ENCODE measurements at places on chromosomes 2 and 18. TPM values are rescaled to one million over a fixed set of nuclear protein-coding genes. Genes with fewer than 3 reads are reported as not detected.
A peak's percentile ranks its signal among the peaks of the same experiment; 100 is the strongest.

GRCh38 chr2:231123362-231123898 is 1.4 kb downstream of the HTR2B start:
- no peak for DNase-seq
- no peaks in the 10 kb centered on the region for H3K27me3 ChIP-seq
- no peak overlapping the region for H3K27ac ChIP-seq
- peaks cover 33% of the 10 kb centered on the region for H3K4me1 ChIP-seq
- H3K36me3 ChIP-seq: no peaks in the 10 kb centered on the region
- H3K4me3 ChIP-seq: peak overlapping the region; percentile 39

DNA sequence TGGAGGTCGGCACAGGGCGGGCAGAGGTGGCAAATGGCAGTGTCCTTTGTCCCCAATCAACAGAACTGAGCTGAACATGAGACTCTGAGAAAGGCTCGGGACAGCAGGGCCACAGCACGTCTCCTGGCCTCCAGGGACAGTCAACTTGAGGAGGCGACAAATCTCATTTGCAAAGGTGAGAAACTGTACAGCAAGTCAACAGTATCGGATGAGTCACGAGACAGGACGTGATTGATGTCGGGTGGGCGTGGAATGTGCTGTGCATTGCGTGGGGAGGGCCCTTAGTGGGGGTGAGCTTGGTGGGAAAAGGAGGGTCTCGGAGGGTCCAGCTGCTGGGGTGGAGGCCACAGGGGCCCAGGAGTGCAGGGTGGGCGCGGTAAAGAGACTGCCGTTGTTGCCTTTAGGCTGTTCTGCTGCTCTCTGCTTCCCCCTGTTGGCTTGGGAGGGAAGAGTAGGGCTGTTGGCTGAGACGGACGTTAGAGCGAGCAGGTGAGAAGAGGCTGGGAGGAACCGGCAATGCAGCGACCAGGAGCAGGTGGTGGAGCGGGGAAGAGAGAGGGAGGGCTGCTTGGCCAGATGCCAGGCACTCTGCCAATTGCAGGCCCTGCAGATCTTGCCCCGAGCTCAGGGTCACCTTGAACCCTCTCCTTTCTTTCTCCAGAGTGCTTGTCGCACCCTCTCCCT is 164.3 kb downstream of the BCL2 start:
- no peaks in the 10 kb centered on the region for H3K36me3 ChIP-seq
- DNase-seq: no peak
- no peak overlapping the region for H3K27ac ChIP-seq
- H3K27me3 ChIP-seq: no peaks in the 10 kb centered on the region
- peaks cover 28% of the 10 kb centered on the region for H3K4me1 ChIP-seq

DNA sequence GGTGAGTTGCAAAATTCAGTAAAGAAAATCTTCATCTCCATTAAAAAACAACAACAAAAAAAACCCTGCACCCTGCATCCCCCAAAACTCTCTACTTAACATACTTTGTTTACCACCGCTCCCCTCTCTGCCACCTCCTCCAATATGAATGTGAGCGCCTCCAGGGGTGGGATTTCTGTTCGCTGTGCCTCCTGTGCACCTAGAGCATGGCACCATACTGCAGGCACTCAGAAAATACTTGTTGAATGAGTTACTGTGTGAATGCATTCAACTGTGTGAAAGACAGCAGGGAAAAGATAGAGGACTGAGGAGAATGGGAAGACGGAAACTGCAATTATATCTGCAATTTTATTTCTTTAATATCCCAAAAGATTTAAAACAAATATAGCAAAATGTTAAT is 4.5 kb downstream of the CEBPZ start:
- no peak overlapping the region for H3K27ac ChIP-seq
- DNase-seq: no peak
- H3K4me3 ChIP-seq: no peak overlapping the region
- no peaks in the 10 kb centered on the region for H3K27me3 ChIP-seq
- H3K4me1 ChIP-seq: peaks cover 36% of the 10 kb centered on the region

GRCh38 chr2:219439506-219439905 is 4.9 kb downstream of the SPEG start:
- H3K4me1 ChIP-seq: peaks cover 28% of the 10 kb centered on the region
- DNase-seq: no peak
- H3K36me3 ChIP-seq: peaks cover 3% of the 10 kb centered on the region
- no peak overlapping the region for H3K4me3 ChIP-seq

DNA sequence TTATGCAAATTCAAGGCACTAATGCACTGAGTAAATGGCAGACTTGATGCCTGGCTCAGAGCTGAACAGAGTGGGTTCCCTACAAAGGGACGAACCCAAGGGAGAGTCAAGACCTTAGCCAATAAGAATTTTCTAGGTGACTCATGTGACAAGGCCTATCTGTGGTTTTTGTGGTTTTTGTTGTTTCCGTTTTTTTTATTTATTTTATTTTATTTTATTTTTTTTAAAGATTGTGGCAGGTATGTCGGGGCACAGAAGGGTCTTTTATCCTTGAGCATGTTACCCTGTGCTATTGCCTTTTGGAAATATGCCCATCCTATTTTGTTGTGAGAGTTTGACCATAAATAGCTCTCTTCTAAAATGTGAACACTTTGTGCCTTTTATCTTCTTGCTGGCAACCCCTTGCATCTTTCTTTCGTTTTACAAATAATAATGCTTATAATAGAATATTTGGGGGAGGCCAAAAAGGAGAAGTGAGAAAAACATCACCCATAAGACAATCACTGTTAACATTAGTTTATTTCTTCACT is 113.4 kb upstream of the AQP4 start:
- no peak for DNase-seq
- no peaks in the 10 kb centered on the region for H3K36me3 ChIP-seq
- no peak overlapping the region for H3K4me3 ChIP-seq

FTCDNL1 gene
- total RNA-seq: 3.4 TPM

PSMA8 gene
- total RNA-seq: not detected

KIDINS220 gene
- total RNA-seq: 107 TPM

NHEJ1 gene
- total RNA-seq: 10.3 TPM

PKDCC gene
- 75.8 TPM for total RNA-seq

DNA sequence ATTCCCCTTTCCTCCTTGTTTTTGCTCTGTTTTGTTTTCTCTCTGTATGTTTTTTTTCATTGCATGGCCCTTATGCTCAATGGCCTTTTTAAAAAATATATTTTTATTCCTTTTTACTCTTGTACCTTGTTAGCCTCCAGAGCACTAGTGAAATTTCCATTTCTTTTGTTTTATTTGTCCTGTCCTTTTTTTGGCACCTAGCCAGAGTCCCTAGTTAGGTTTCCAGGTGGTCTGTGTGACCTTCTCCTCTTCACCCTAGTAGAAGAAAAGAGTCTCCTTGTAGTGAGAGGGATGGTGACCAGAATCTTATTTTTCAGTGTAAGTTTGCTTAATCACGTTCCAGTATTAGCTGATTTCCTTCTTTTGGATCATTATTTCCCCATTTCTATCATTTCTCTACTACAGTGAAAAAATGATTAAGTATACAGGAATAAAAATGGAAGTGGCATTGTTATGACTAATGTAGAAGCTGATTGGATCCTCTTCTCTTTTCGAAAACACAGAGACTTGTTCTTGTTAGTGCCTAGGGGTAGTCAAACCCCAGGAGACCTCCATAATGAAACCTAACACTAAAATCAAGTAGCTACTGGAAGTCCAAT is 65.9 kb downstream of the NBEAL1 start:
- H3K4me3 ChIP-seq: no peak overlapping the region
- H3K27me3 ChIP-seq: no peaks in the 10 kb centered on the region
- H3K36me3 ChIP-seq: peaks cover 15% of the 10 kb centered on the region
- H3K27ac ChIP-seq: peak overlapping the region; percentile 2
- peaks cover 18% of the 10 kb centered on the region for H3K4me1 ChIP-seq

COX7A2L gene
- total RNA-seq: 114 TPM

- peak overlapping the region; percentile 16 for H3K27ac ChIP-seq
- H3K4me3 ChIP-seq: no peak overlapping the region
- H3K4me1 ChIP-seq: peaks cover 15% of the 10 kb centered on the region
- DNase-seq: no peak
- H3K36me3 ChIP-seq: no peaks in the 10 kb centered on the region
These were observed 57.2 kb downstream of the CYB5A start for GRCh38 chr18:74234326-74235171.

DNA sequence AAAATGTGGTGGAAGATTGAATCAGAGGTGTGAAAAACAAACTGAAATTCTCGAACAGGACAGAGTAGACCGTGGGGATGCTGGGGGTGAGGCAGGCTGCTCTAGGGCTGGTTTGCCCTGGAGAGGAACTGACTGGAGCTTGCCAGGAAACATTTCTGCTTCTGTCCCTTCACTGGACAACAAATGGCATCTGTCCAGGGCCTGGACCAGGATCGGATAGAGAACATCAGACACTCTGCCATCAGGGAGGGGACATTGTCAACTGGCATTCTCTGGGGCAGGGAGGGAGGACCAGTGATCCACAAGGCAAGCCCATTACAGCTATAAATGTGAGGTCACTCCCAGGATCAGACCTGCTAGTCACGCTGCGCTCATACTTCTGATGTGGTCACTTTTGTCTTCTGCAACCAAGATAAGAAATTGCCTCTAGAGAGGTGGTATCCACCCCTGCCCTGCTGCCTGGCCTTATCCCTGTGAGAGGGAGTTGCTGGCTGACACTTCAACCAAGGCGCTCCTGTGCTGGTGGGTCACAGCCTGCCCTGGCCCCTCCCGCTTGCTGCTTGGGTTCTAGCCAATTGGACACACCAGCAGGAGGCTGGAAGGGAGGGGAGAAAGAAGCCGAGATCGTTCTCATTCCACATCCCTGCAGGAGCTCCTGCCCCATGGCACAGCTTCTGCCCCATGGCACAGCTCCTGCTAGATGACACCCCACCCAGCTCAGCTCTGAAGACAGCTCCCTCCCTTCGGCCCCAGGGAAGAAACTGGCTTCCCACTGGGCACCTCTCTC is 8.7 kb downstream of the NPPC start:
- H3K36me3 ChIP-seq: no peaks in the 10 kb centered on the region
- no peak overlapping the region for H3K4me3 ChIP-seq

- DNase-seq: no peak
- no peak overlapping the region for H3K4me3 ChIP-seq
- H3K4me1 ChIP-seq: peaks cover 9% of the 10 kb centered on the region
- H3K36me3 ChIP-seq: no peaks in the 10 kb centered on the region
These were observed 148.3 kb downstream of the LAMA3 start for GRCh38 chr18:23837591-23837990.

GRCh38 chr2:21265752-21266151 is 142.0 kb downstream of the TDRD15 start:
- H3K27ac ChIP-seq: no peak overlapping the region
- peaks cover 28% of the 10 kb centered on the region for H3K4me1 ChIP-seq
- no peak for DNase-seq

CABYR gene
- total RNA-seq: 6.1 TPM

FLACC1 gene
- total RNA-seq: 11.1 TPM

DNA sequence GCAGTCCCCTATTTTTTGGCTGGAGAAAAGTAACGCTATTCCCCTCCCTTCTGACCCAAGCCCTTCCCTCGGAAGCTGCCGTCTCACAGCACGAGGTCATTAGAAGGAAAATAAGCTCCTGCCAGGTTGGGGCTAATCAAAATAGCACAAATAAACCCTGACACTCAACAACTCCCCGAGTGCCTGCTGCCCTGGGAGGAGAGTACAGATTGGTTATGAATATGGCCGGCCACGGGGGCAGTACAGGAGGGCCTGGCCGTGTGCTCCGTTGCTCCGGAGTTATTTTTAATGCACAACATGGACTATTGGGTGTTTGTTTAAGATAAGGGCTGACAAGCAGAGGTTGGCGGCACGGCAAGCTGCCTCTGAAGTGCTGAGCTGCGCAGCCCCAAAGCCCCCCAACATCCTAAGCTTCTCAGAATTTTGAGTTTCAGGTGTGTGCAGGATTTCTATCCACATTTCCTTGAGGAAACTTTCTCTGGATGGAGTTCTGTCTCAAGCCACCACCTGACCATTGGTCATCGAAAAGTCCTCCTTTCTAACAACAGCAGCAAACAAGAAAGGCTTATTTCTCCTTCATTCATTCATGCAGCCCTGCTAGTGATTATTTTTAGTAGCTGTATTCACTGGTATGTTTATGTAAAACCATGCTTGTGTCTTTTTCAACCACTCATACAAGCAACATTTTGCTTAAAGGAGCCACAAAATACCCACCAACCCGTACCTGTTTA is 58.7 kb downstream of the PAX3 start:
- H3K27me3 ChIP-seq: no peaks in the 10 kb centered on the region
- no peaks in the 10 kb centered on the region for H3K4me1 ChIP-seq
- H3K4me3 ChIP-seq: no peak overlapping the region
- no peak for DNase-seq
- no peak overlapping the region for H3K27ac ChIP-seq

DNA sequence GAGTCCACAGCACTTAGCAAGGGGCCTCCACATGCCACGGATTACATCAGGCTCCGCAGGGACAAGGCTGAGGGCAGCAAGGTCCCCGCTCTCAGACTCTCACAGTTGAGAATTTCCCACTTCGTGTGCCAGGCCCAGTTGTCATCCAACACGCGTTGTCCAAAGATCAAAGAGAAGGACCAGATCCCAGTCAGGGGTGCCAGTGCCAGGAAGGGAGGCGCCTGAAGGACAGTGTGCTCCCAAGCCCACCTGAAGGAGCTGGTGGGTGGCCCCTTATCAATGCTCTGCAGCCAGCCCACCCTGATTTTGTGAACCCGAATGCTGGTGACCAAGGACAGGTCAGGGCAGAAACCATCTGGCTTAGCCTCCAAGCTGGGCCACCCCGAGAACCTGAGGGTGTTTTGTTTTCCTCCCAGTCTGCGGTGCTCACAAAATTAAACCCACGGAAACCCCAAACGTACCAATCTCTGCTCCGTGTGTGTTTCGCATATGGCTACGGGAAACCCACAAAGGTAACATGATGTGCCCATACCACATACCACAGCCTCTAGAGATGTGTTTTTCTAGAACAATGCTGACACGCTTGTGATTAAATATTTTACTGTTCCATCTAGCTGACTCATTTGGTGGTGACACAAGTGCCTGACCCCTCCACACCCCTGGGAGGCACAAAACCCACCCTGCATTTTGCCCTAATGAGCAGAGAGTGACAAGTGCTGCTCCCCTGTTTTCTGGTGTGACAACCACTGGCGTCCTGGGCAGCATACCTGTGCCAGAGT is 24.5 kb downstream of the CRACDL start:
- no peak overlapping the region for H3K4me3 ChIP-seq
- H3K36me3 ChIP-seq: no peaks in the 10 kb centered on the region
- no peaks in the 10 kb centered on the region for H3K27me3 ChIP-seq
- no peak overlapping the region for H3K27ac ChIP-seq
- no peak for DNase-seq

- H3K4me3 ChIP-seq: no peak overlapping the region
- no peak overlapping the region for H3K27ac ChIP-seq
- no peaks in the 10 kb centered on the region for H3K36me3 ChIP-seq
- no peaks in the 10 kb centered on the region for H3K27me3 ChIP-seq
- DNase-seq: no peak
- H3K4me1 ChIP-seq: no peaks in the 10 kb centered on the region
These were observed 239.0 kb upstream of the RAB6C start for GRCh38 chr2:129740504-129740903.

DNA sequence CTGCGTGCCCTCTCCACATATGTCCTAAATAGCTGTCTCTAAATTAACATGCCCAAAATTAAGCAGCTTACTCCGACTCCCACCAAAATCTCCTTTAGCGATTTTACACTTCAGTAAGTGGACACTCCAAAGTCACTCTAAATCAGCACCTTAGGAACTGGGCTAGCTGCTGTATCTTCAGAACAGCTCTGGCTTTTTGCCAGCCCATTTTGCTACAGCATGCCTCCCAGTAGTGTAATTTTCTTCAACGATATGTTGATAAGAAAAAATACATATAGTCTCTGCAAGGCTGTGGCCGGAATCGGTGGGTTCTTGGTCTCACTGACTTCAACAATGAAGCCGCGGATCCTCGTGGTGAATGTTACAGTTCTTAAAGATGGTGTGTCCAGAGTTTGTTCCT is 291.8 kb upstream of the RGPD4 start:
- no peaks in the 10 kb centered on the region for H3K4me1 ChIP-seq
- no peak for DNase-seq
